Stomach (tissue), 19 donors: ENCODE measurements at places on chromosomes 13 and 19. TPM values are rescaled to one million over a fixed set of nuclear protein-coding genes. Genes with fewer than 3 reads are reported as not detected.

- DNase-seq: peak; percentile 11
Observed at GRCh38 chr13:99959127-99959539, 12.4 kb downstream of the ZIC5 start.

GRCh38 chr13:36965767-36966166, 33.4 kb downstream of the ALG5 start:
- peak; percentile 28 for DNase-seq

- no peak for DNase-seq
Observed at GRCh38 chr13:85247780-85248179, 551.4 kb downstream of the SLITRK6 start.

DNA sequence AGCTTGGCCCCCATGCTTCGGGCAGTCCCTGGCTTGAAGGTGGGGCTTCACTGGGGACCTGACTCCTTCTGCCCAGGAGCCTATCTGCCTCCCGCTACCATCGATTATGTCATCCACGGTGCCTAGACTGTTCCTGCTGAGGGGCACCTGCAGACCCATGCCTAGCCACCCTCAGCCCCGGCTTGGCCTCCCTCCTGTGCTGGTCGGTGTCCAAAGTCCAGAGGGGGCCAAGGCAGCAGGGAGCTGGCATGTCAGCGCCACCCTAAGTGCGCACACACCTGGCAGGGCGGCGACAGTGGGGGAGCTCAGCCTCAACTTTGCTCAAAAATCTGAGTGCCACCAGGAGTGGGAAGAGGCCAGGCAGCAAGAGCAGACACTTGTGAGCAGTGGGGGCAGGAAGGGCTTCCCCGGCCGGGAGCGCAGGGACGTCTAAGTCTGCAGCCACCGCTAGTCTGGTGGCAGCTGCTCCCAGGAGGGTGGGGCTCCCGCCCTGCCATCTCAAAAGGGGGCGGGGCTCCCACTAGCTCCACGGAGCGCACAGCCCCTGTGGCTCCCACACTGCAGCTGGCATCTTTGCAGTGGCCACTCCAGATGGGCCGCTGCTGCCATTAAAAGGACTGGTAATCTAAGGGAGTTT, 13.5 kb upstream of the URAD start:
- DNase-seq: no peak

DNA sequence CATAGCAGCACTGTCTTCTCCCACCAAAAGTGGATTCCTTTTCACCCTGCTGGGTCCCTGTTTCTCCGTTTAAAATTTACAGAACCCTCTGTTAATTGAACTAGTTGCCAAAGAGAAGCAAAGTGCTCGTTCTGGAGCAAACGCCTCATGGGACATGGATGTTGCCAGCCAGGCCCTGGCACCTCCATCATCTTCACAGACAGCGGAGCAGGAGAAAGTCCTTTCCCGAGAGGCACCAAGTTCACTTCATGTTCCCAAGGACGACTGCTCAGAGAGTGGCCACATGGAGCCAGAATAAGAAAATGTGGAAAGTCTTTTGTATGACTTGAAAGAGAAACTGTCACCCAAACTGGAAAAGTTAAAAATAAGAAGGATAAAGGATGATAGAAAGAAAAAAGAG, 151.5 kb downstream of the SOX1 start:
- no peak for DNase-seq

DNA sequence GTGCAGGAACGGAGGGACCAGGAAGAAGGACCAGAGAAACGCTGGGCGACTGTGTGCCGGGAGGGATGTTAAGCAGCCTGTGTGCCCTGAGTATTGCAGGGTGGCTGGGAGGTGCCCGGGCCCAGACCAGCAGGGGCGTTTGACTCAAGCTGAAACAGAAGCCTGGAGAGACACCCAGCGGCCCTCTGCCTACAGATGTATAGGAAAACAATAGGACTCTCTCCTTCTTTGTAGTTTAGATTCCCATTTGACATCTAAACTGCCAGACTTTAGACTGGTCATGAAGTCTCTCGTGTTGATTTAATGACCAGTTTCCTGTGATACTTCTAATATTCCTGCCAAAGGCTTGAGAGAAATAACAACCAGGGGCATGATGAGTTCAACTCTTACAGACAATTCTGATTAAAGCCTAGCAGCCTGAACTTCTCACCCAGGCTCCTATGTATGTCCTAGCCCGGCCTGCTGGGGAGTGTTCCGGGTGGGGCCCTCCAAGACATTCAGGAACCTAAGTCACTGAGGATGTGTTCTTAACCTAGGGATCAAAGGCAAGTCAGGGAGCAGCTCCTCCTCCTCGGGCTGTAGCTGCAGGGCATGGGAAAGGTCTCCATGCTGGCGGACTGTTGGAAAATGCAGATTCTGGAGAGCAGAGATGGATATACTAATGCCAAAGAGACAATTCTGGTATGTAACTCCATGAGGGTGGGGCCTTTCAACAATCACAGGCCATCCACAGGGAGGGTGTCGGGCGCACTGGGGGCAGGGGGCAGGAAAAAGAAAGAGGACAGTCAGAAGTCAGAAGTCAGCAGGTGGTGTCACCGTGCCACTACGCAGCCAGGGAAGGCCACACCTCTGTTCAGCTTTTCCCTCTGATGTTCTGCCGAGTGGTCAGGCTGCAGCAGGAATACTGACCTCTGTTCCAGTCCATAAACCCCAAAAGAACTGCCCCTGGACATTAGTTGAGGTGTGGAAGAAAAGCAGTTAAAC, 131.8 kb downstream of the STARD13 start:
- peak; percentile 64 for DNase-seq

DNA sequence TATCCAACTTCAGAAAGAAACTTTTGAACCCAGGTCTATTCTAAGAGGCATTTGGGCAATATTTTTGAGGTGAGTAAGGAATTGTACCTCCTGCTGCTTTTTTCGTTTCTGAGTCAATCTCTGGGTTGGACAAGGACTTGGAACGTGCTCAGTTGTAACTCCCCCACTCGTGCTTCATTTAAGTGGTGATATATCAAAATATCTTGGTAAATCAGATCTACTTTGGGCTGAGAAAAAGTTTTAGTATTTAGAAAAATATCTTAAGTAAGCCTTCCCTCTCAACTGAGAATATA, 728.9 kb downstream of the EFNB2 start:
- DNase-seq: no peak

GRCh38 chr19:4566402-4567051, 7.0 kb upstream of the SEMA6B start:
- DNase-seq: no peak

DNA sequence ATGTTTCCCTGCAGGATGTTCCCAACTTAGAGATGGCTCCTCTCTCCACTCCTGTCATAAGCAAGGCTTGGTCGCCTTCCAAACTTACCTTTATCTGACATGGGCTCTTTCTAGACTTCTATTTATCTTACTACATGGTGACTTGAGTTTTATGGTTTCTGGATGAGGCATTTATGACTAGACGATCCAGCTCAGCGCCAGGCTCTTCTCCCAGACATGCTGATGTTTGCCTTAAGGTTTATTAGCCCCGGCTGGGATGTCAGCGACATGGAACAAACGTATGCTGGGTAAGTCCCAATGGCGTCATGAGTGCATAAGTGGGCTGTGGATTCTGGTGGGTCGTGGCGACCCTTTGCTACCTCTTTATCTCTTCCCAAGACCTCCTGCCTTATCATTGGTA, 39.8 kb upstream of the SLC15A1 start:
- DNase-seq: no peak

DNA sequence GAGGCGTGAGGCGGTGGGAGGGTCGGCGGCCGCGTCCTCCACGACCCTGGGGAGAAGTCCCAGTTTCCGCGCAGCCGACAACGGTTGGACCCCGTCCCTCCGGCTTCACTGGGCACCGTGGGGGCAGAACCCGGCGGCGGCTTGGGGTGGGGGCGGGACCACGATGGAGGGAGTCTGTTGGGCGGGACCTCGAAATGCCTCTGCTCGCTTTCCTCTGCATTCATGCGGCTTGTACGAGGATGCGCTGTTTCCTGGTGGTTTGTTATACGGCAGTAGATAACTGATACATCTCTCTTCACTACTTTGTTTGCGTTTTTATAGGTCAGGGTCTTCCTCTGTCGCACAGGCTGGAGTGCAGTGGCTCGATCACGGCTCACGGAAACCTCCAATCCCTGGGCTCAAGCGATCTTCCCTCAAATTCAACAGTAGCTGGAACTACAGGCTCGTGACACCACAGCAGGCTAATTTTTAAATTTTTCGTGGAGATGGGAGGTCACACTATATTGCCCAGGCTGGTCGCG, 24.6 kb upstream of the ZNF846 start:
- DNase-seq: peak; percentile 88

DNA sequence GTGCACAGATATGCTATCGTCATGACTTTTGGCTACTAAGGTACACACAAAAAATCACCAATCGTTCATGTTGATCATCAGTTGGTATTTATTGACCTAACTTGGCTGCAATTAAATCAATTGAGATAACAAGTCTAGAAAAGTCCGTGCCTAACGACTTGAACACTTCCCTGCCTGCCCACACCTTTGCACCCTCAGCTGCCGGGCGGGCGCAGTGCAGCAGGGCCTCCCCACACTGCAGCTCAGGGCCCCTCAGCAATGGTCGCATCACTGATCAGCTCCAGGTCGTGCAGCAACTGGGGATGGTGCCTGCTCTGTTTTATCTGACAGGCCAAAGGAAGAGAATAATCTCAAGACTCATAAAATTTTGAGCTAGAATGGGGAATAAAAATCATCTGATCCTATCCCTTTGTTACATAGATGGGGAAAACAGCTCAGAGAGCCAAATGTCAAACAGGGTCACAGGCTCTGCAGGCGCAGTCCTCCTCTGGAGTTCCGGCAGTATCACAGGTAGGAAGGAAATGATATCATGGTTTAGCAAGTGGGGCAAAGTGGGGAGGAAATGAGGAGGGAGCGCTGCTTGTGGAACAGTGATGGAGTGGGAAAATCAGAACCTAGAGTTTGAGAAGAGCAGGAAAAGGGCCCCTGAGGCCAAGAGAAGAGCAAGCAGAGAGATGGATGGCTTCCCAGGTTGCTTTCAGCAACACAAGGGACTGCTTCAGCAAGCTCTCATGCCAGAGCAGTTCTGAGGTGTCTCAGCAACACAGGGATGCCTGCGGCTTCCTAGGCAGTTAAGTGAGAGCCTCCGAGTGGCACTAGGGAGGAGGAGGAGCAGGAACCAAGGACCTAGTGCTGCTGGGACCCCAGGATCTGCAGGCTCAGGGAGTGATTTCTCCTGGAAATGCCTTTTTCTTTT, 57.5 kb downstream of the SLC7A1 start:
- DNase-seq: no peak

Gene PALM
- 14.8 TPM for polyA plus RNA-seq

Gene IGFL3
- polyA plus RNA-seq: not detected

Gene AKAP11
- 2.8 TPM for polyA plus RNA-seq

Gene MEIOSIN
- not detected for polyA plus RNA-seq

Gene KLF1
- not detected for polyA plus RNA-seq

Gene JSRP1
- polyA plus RNA-seq: 0.68 TPM

Gene FAM83E
- polyA plus RNA-seq: 62.5 TPM

Gene CACNG6
- 0.46 TPM for polyA plus RNA-seq
